ENCODE measurements at places on chromosomes 1 and 21. TPM values are rescaled to one million over a fixed set of nuclear protein-coding genes. Genes with fewer than 3 reads are reported as not detected.

GRCh38 chr1:229848752-229849677 is 218.0 kb upstream of the GALNT2 start:
- peak; percentile 34 for DNase-seq

GRCh38 chr1:164648636-164649035 is 89.7 kb downstream of the PBX1 start:
- DNase-seq = peak; percentile 61

GRCh38 chr1:18385239-18385790 is 95.4 kb upstream of the KLHDC7A start:
- DNase-seq = peak; percentile 76

DNA sequence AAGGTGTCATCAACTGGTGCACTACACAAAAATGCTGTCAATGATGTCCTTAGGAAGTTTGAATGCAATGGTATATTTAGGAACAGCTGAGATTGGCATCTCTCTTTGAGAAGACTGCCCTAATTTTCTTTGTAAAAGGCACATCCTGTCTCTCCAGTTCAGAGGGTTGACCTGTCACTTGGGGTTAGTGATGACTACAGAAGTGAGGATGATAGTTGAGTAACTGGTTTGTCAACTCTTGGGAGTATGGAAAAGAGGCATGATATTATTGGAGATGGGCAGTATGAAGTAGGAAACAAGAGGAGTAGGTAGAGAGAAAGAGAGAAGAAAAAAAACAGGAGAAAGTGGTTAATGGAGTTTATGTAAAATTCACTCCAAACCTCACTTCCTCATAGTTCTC is 40.4 kb upstream of the PIGC start:
- no peak for DNase-seq

- no peak for DNase-seq
Measured at GRCh38 chr1:150925080-150925479, 1.1 kb upstream of the SETDB1 start.

DNA sequence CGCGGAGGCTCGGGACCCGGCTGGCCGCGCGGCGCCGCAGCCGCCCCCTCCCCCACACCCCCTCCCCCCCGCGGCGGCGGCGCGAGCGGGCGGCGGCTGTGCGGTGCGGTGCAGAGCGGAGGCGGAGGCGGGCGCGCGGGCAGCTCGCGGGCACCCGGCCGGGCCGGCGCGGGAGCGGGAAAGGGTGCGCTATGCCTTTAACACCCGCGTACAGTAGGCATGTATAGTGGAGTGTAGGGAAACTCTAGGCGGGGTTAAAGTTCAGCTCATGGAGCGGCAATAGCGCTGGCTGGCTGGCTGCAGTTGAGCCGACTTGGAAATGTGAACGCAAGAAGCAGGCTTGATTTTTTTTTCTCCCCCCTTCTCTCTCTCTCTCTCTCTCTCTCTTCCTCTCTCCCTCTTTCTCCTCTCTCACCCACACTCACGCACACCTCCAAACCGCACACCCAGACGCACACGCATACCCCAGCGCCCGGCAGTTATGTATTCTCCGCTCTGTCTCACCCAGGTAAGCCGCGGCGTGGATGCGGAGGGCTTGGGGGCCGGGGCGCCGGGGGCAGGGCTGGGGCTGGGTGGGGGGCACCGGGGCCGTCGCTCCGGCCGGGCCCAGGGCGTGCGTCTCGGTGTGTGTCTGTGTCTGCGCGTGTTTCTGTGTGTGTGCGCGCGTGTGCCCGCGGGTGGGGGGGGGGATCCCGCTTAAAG is at the start of gene NFIA:
NFIA (plus strand) TSS at position 251 of the 702 bp plus-strand sequence.
- DNase-seq = peak; percentile 74

Gene PRELP
- 10.8 TPM for polyA plus RNA-seq

DNA sequence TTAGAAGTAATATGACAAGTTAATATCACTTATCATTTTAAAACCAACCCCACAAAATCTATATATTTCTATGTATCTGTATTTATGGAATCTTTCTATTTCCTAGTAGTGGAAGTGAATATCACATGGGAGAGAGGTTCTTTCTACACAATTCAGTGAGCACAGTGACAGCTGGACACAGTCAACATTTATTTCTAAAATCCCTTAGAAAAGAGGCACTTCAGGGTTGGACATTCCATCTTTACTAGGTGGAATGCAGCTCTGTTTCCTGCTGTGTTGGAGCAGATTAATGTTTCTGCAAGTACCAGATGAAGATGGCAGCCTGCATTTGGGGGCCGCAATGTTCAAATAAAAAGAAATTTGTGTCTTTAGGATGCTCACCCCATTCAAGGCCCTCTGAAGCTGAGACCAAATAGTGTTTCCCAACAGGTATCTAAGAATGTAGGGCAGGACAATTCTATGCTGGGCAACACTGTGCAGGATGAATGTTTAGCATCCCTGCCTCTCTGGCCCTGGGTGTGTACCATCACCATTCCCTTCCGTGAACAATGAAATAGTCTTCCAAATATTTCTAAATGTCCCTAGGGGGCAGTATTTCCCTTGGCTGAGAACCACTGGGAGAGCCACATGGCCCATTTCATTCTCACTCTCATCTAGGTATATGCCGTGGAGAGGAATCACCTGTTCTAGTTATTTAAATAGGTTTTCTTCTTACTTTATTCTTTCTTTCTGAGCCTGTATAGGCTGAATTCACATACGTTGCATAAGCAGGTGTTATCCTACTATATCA is 394.8 kb downstream of the PRDM2 start:
- peak; percentile 28 for DNase-seq

DNA sequence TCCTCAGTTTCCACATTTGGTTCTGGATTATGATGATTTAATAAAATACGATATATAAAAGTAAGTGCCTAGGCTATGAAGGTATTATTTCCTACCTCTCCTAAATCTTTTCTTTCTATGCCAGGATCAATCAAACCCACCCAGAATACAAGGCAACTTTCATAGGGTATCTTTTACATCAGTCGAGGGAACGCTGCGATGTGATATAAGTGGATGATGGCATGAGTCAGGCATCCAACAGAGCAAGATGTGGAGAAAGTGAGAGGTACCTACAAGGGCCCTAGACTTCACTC is 781 bp downstream of the TTLL7 start:
- DNase-seq = no peak

- no peak for DNase-seq
Measured at GRCh38 chr1:32411261-32411660, 17.0 kb upstream of the BSDC1 start.

Gene SMAP2
- polyA plus RNA-seq = 25.0 TPM

- DNase-seq = peak; percentile 43
Measured at GRCh38 chr1:59718064-59718988, 96.4 kb upstream of the HOOK1 start.

DNA sequence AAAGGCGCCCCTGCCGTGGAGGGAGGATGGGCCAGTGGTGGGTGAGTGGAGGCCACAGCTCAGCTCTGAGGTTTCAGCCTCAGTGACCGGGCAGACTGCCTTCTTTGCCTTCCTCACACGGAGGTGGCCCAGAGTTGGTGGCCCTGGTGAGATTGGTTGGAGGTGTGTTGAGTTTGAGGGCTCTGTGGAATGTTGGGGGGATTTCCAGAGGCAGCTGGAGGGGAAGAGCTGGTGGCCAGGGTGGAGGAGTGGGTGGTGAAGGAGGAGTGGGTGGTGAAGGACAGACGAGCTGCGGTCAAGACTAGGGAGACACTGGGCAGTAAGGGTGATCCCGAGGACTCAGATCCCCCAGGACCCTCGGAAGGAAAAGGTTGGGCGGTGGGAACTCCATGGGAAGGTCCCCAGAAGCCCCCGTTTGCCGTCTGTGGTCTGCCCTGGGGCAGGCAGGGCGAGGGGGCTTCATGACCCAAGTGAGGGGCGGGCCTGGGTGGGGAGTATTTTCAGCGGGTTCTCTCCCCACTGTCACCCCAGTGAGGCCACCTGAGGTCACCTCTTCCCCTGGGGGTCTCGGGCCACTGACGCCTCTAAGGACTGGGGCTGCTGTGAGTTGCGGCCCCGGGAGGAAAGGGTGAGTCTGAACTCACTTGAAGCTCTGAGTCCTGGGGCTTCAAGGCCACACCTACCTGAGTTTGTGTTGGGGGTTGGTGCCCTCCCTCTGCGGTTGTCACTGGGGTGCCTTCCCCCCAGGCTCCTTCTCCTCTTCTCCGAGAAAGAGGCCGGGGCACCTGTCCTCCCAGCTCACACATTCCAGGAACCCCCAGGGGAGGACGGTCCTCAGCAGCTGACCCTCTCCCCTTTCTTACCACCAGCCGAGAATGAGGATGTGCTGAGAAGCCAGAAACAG is 22.7 kb upstream of the PIK3CD start:
- no peak for DNase-seq

GRCh38 chr1:51643362-51643761 is 26.5 kb downstream of the OSBPL9 start:
- DNase-seq = no peak

Gene NBPF20
- polyA plus RNA-seq = 1.3 TPM
